ENCODE measurements at places on chromosomes 12 and 14. TPM values are rescaled to one million over a fixed set of nuclear protein-coding genes. Genes with fewer than 3 reads are reported as not detected.

COL2A1 gene
- not detected for total RNA-seq

ACVRL1 gene
- 20.8 TPM for total RNA-seq

NEUROD4 gene
- not detected for total RNA-seq

KRT82 gene
- total RNA-seq: not detected

AKAP3 gene
- 1.5 TPM for total RNA-seq
